ENCODE measurements at places on chromosomes 16 and 17. TPM values are rescaled to one million over a fixed set of nuclear protein-coding genes. Genes with fewer than 3 reads are reported as not detected.

GRCh38 chr17:4205917-4206316 is 57.9 kb downstream of the ANKFY1 start:
- no peak for DNase-seq

GRCh38 chr17:12789481-12790248 is at the start of gene ARHGAP44:
TSS of gene ARHGAP44 (plus strand) at chr17:12789498. CDS start at chr17:12789839, 341 bp downstream.
- DNase-seq: no peak

- no peak for DNase-seq
Observed at GRCh38 chr17:499951-500461, 147.4 kb upstream of the RPH3AL start.

The GRAPL gene
- not detected for total RNA-seq

The UNC119 gene
- total RNA-seq: 12.2 TPM
